ENCODE measurements at places on chromosomes 3 and 15.
A peak's percentile ranks its signal among the peaks of the same experiment; 100 is the strongest.

- DNase-seq: no peak
Observed at GRCh38 chr15:72902245-72902918, 118.8 kb upstream of the ADPGK start.

DNA sequence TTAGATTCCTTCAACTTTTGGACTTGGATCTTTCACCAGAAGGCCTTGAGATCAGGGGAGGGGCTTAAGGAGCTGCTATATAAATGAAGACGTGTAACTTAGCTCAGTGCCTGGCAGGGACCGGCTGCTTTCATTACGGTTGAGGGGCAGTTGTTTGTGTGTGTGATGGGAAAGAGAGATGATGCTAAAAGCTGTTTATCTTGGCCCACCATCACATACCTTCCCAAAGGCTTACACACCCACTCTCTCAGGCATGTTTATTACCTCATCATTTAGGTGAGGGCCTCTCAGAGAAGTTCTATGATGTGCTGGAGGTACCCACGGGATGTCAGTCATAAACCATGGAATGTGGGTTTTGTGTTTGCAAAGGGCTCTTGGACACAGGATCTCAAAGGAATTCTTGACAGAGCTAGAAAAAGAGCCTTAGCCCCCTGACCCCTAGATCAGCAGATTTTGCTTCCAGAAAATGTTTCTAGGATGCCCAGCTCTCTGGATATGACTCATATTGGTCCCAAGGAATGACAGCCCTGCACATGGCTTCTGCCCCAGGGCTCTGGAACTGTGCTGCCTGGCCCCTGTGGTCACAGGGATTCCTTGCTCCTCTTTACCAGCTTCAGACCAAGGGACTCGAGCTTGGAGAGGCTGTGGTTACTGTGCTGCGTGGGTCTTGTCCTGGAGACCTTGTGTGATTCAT, 15.9 kb upstream of the SMAD3 start:
- DNase-seq: peak; percentile 11

GRCh38 chr3:182315313-182315712, 478.0 kb upstream of the ATP11B start:
- no peak for DNase-seq

DNA sequence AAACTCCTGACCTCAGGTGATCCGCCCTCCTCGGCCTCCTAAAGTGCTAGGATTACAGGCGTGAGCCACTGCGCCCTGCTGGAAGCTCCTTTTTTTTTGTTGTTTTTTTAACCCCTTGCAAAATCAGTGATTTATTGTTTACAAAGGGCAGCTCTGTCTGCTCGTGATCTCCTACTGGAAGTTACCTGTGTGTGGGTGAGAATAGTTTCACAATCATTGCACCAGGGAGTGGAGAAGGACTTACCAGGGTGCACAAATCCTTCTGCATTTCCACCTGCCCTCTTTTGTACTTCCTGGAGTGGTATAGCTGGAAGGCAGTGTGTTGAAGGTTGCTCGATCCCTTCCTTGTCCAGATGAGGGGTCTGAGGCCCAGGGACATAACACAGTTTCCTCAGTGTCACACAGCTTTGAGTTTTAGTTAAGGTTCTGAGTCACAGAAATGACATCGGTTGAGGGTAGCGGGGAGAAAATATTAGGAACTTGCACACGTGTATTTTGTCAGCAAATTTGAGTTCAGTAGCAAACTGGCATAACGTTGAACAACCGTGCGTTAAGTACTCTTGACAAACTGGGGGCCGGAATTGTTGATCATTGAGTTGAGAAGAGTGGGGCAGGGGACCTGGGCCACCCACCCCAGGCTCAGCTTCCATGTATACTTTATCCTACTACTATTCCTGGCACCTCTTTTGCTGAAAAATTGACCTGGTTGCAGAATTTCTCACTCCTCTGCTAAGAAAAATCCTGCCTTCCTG, 11.3 kb upstream of the TRAK1 start:
- no peak for DNase-seq

GRCh38 chr3:30248423-30248822, 358.0 kb upstream of the TGFBR2 start:
- no peak for DNase-seq

DNA sequence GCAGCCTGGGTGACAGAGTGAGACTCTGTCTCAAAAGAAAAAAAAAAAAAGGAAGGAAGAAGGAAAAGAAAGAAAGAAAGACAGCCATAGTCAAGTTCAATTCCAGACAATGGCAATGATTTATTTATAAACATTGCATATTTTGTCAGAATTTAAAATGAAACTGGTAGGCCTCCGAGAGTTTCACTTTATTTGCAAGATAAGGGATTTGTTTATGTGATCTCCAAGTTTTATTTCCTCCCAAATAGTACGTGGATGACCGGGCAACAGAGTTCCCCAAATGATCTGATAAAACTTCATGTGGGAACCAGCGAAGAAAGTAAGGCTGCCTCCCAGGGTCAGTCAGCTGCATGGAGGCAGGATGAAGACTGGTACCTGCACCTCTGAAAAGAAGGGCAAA, 28.6 kb upstream of the MOBP start:
- no peak for DNase-seq

GRCh38 chr15:70362886-70363285, 265.2 kb upstream of the TLE3 start:
- DNase-seq: peak; percentile 85

GRCh38 chr3:7504886-7505775, 644.2 kb downstream of the GRM7 start:
- peak; percentile 59 for DNase-seq

DNA sequence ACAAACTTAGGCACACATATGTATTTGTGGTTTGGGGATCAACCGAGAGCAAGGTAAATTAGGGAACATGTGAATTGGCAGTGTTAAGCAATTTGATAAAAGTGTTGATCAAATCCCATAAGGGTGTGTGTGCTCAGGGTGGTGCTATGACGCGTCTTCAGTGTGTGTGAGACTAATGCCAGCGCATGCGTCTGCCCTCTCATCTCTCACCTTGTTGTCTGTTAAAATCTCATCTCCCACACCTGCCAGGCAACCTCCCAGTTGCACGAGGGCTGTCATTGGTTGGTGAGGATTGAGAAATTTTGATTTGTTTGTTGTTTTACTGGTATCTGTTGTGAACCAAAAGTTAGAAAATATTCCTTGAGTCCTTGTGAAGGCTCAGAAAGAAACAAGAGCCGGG, 137.2 kb upstream of the ICE2 start:
- no peak for DNase-seq

DNA sequence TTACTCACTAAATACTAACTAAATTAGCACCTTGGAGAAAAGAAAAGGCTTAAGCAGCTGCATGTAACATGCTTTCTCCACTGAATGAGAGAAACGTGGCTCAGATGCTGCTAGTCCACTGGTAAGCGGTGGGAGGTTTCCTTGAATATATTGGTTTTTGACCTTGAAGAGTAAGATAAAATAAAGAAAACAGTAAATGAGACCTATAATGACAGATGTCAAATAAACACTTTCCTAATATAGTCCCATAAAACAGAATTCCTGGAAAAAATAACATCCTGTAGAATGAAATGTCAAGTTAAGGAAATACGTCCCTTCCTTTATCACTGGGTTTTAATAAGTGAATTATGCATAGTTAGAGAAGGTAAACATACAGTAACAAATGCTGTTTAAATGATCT, 215.0 kb downstream of the DPH6 start:
- DNase-seq: no peak

- no peak for DNase-seq
Observed at GRCh38 chr3:162443376-162443775, 946.8 kb downstream of the OTOL1 start.

GRCh38 chr3:5733995-5734394, 546.5 kb downstream of the EDEM1 start:
- DNase-seq: no peak

- DNase-seq: peak; percentile 16
Observed at GRCh38 chr3:190338717-190339116, 16.5 kb upstream of the CLDN1 start.

GRCh38 chr3:121918779-121919483, 24.7 kb downstream of the SLC15A2 start:
- DNase-seq: no peak

DNA sequence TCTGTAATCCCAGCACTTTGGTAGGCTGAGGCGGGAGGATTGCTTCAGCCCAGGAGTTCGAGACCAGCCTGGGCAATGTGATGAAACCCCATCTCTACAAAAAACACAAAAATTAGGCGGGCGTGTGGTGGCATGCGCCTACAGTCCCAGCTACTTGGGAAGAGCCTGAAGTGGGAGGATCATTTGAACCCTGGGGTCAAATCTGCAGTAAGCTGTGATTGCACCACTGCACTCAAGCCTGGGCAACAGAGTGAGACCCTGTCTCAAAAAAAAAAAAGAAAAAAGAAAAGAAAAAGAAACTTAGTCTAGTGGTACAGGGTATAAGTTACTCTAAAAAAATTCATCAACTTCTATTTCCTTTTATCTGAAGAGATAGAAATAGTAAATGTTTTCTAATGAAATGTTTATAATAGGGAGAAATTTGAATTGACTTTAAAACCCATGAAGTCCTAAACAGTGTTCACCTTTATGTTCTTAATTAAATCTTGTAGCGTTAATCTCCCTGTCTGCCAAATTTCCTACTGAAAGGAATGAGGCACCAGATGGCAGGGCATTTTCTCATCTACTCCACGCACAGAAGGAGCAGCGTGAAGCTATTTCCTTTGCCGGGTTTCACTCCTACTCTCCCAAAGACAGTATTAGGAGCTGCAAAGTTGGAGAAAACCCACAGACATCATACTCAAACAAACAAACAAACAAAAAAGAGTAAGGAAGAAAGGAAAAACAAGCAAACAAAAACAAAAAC, 1.9 kb downstream of the PCLAF start:
- DNase-seq: no peak

GRCh38 chr3:31636049-31636448, 103.3 kb downstream of the STT3B start:
- no peak for DNase-seq

- no peak for DNase-seq
Observed at GRCh38 chr15:77292969-77293558, 126.8 kb downstream of the PEAK1 start.

- DNase-seq: peak; percentile 88
Observed at GRCh38 chr3:112646623-112647022, 5.7 kb upstream of the CCDC80 start.

DNA sequence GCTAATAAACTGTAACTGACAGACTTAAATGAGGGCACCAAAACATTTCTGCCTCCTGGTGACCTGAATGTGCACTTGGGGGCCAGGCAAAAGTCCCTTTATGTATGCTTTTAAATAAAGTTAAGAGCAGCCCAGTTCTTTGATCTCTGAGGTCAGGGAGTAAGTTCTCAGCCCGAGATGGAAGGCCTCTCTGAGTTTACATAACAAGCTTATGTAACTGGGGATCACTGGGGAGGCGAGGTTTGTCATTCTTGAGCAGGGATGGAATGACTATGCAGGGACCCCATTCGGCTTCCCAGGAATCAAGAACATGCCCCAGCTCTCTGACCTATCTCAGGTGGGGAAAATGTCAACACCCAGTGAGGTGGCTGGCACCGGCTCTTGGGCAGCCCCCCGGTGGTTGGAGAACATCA, 198.7 kb upstream of the BHLHE40 start:
- DNase-seq: no peak

DNA sequence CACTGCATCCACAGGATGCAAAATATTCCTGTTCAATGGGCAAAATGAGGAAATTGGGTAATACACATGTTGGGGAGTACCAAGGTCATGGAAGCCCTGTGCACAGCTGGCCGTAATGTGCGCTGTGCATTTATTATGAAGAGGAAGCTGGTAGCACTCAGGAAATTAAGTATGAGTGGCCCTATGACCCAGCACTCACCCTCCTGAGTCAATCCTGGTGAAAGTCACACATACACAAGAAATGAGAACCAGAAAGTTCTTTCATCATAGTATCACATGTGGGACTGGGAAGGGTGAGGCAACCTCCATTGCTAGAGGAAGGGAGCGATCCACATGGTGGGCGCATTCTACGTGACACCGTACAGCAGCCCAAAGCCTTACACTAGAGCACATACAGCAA, 11.4 kb upstream of the PRR20G start:
- DNase-seq: no peak

- no peak for DNase-seq
Observed at GRCh38 chr15:73624530-73624929, 8.7 kb downstream of the NPTN start.

DNA sequence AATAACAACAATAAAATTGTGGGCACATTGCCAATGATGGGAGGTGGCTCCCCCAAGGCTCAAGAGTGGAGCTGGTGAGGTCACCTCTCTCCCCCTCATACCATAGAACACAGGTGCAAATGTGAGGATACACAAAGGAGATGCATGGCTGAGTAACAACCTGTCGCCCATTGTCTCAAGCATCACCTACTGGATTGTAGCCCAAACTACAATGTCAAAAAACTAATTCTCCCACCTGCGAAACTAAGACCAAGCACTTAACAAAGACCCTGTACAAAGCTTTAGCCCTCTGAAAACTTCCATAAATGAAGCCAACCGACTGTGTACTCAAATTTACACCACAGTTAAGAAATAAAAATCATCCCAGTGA, 50.4 kb upstream of the IGSF11 start:
- DNase-seq: no peak

GRCh38 chr3:72113564-72113963, 328.6 kb upstream of the PROK2 start:
- DNase-seq: no peak

DNA sequence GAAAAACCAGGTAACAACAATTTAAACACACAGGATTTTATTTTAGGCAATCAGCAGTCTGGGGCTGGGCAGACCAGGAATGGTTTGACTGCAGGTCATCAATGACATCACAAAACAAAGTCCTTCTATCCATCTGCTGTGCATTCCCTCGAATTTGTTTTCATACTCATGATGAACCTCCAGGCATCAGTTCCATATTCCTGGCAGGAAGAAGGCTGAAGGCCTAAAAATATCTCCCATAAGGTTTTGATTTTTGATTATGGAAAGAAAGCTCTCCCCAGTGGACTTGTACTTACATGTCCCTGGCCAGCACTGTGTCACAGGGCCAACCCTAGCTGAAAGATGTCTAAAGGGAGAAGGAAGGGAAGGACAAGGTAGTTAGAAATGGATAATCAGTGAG, 107.4 kb downstream of the PEAK1 start:
- DNase-seq: no peak

- DNase-seq: no peak
Observed at GRCh38 chr15:62641825-62642224, 400.7 kb upstream of the TPM1 start.

- DNase-seq: no peak
Observed at GRCh38 chr3:63970631-63971475, 52.4 kb downstream of the PSMD6 start.

DNA sequence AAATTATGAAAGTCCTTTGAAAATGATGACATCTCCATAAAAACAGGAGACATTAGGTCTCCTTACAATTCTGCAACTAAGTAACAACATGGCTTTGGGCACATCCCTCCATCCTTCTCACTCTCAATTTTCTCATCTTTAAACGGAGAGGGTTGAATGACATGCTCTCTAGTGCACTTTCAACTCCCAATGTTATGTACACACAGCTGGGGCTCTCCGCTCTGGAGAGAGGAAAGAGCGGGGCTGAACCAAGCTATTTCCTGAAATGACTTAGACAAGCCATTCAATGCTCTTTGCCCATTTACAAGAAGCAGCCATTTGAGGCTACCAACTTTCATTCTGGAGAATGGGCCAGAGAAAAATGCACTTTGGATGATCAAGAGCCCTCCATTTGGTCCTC, 144.2 kb upstream of the BNIP2 start:
- DNase-seq: peak; percentile 77

- DNase-seq: no peak
Observed at GRCh38 chr3:30680789-30681648, 74.6 kb downstream of the TGFBR2 start.
